ENCODE measurements at places on chromosomes 16 and 17.

DNA sequence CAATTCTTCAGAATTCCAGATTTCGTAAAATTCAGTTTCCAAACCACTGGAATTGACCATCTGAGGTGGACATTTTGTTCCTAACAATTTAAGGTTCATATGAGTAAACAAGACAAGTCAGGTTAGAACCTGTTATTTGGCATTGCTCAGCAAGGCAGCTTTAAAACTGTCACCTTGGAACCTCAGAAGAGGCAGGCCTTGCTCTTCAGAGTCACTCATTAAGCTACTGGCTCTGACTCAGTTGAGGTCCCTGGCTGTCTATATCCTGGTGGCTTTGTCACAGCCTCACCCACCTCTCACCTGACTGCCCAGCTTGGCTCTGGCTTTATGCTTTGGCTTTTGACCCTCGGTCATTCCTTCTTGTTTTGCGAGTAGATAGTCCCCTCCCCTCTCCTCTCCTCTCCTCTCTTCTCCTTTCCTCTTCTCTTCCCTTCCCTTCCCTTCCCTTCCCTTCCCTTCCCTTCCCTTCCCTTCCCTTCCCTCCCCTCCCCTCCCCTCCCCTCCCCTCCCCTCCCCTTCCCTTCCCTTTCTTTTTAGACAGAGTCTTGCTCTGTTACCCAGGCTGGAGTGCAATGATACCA is 238.4 kb downstream of the SHISA9 start:
- DNase-seq = no peak

DNA sequence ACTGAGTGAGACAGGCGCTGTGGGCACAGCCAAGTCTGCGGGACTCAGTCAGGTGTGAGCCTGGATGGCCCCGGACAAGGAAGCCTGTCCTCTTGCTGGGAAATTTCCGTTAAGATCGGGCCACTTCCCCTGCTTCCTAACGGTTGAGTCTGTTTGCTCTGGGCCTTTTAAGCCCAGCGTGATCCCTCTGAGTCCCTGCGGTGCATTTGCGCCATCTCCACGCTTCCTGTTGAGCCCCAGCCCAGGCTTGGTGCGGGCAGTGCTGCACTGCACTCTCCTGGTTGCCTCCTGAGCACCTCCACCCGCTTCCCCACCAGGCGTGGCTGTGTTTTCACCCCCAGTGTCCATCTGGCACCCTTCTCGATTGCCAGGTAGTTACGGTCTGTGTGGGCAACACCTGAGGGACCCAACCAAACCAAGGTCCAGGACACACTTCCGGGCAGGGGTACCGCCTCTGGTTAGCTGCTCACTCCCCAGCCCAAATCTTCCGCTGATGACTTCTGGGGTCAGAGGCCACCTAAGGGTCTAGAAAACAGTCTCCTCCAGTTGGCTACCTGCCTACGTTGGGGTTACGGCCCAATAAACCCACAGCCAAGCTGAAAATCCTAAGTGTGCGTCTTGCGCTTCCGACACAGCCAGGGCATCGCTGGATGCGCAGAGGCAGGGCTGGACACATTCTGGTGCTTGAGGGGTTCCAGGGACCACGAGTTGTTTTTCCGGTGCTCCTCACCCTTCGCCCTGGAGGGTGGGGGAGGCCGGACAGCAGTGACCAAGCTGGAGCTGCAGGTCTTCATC is 1.4 kb upstream of the SLC25A10 start:
- no peak for DNase-seq

- no peak for DNase-seq
These were observed 24.8 kb downstream of the SLFN12 start for GRCh38 chr17:35407531-35407930.

GRCh38 chr16:27175888-27176287 is 27.4 kb upstream of the KDM8 start:
- no peak for DNase-seq

- DNase-seq = no peak
These were observed 5.1 kb downstream of the ERBB2 start for GRCh38 chr17:39704821-39705551.

- DNase-seq = no peak
These were observed 223.2 kb upstream of the DYNLRB2 start for GRCh38 chr16:80317599-80318037.
